ENCODE measurements at places on chromosomes 3 and 15.

- no peak for DNase-seq
Measured at GRCh38 chr3:132265028-132265427, 52.2 kb upstream of the ACP3 start.

DNA sequence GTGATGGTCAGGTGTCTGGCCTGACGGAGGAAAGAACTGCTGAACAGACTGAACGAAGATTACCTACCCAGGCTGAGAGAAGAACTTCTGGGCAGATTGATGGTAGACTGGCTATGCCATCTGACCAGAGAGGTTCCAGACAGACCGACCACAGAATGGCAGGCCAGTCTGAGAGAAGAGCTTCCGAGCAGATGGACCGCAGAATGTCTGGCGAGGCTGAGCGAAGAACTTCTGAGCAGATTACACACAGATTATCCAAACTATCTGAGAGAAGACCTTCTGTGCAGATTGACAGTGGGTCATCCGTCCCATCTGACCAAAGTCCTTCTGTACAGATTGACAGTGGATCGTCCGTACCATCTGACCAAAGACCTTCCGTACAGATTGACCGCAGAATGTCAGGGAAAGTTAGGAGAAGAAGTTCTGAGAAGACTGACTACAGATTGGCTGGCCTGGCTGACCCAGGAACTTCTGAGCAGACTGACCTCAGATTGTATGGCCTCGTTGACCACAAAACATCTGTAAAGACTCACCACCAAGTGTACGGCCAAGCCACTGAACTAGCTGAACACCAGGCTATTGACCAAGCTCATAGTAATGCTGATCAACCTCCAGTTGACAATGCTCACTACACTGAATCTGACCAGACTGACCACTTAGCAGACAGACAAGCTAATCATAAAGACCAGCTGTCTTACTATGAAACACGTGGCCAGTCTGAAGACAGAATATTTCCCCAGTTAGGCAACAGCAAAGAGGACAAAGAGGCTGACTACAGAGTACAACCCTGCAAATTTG, 812 bp downstream of the TEX55 start:
- no peak for DNase-seq

DNA sequence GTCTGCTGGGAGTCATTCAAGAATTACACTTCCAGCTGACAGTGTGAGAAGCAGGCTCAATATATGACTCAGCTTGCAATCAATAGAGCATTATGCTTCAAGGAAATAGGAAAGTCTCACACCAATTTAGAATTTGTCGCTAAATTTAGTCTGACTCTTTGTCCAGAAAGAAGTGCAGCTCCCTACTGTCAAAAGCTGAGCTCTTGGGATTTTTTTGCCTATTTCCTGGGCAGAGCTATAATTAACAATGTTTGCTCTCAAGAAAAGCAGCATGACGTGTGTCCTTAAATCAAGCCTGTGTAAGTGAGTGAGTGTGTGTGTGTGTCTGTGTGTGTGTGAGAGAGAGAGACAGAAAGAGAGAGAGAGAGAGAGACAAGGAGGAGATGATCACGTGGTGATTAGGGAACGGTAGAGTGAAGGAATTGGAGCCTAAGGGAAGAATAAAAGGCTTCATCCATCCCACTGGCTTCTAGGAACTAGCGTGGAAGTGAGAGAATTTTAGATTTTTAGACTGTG, 16.4 kb upstream of the SLC35G2 start:
- no peak for DNase-seq

DNA sequence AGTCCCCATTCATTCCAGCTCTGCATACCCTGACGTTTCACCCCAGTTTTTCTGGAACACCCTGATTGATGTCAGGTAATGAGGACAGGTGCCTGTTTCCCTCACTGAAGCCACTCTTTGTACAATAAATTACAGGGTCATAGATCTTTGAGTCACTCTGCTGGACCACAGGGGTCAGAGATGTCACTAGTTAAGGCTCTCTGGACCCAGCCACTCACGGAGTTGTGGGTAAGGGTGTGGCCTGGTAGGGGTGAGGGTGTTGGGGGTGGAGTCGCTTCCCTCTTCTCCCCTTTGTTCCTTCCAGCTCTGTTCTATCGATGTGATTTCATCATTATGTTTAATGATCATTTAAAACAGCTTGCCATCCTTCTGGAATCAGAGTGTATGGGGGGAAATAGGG, 512 bp downstream of the IQCF5 start:
- no peak for DNase-seq

DNA sequence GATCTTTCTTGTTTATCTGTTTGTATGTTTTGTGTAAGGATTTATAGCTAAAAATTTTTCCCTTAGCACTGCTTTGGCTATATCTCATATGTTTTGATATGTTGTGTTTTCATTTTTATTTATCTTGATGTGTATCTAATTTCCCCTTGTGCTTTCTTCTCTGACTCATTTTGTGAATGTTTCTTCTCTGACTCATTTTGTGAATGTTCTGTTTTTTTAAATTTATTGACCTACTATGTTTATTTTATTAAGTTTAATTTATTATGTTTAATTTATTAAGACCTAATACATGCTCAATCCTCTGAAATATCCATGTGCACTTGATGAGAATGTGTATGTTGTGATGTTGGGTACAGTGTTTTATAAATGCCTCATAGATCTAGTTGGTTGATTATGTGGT, 793.5 kb upstream of the CADM2 start:
- DNase-seq, result no peak

DNA sequence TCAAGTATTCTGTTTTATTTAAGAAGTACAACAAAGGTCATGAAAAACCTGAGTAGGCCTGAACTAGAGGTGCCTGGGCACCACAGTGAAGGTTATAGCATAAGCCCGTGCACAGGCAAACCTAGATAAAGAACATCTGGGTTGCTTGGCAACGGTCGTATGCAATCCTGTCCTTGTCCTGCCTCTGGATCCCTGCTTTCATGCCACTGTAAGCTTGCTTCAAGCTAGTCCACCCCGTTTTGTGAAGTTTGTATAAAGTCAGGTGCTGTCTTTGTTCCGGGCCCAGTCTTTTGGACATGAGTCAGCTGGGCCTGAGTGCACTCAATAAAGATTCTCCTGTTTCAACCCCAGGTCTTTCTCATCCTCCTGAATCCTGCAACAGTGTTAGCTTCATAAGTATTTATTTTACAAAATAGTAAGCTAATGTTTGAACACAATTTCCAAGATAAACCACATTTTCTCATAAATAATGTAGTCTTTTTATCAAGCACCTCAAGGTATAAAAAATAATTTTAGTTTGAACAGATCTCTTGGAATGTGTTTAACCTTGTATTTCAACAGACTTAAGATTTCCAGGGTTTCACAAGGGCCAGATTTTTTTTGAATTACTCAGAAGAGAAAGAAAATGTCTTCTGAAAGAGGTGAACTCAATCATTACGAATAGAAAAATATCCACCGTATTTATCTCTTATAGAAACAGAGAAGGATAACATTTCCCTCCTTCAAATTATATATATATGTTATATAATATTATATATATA, 14.3 kb upstream of the SLC9C1 start:
- DNase-seq, result no peak

GRCh38 chr15:83626171-83626802, 27.6 kb upstream of the ADAMTSL3 start:
- no peak for DNase-seq

GRCh38 chr15:63544258-63545026, 40.0 kb downstream of the USP3 start:
- no peak for DNase-seq

GRCh38 chr15:80997692-80998091, 3.0 kb upstream of the TLNRD1 start:
- DNase-seq, result no peak

DNA sequence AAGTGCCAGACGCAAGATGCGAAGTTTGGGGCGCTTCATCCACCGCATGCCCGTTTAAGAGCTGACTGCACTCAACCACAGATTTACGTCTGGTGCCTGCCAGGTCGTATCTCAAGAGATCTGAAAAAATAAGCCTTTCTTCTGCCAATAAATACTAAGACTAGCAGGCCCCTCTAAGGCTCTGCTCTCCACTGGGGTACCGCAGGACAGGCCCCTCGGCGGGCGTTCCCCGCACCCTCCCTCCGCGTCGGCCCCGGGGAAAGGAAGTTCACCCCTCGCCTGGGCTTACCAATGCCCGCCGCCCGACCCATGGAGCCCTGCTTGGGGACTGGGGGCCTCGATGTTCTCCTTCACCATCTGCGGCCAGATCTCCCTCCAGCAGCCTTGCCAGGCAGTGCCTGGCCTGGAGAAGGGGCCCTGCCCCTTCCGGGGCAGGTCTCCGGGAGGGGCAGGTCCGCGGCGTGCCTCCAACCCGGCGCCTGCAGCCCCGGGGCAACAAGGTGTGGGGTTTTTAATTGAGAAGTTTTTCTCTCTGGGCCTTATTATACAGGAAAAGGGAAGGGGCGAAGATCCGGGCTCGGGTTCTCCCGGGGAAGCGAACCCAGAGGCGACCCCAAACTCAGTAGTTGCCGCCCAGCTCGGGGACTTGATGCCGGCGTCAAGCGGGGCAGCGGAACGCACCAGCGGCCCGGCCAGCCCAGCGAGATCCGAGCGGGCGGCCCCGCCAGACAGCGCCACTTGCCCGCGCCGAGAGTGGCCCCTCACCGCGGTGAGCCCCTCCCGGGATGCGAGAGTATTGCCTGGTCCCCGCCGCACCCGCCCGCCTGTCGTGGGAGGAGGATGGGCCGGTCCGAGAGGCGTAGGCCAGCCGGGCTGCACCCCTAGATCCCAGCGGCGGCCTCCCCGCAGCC, 735 bp downstream of the GOLGA8B start:
- DNase-seq, result peak; percentile 24

DNA sequence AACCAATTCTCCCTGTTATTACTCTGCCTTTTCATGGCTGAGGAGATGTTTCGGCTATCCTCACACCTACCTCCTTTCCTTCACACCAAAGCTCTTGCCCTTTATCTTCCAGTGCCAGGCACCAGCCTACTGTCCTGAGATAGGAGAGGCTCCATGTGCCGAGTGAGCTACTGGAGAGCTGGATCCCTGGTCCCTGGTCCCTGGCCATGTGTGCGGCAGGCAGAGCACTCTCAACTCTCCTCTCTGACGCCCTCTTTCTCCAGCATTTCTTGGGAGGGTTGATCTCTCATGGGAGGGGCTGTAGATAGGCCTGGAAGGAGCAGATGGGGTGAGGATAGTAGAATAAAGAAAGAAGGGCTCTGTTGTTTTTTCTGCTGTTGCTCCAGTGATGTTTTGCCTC, 277.1 kb upstream of the UMPS start:
- no peak for DNase-seq

DNA sequence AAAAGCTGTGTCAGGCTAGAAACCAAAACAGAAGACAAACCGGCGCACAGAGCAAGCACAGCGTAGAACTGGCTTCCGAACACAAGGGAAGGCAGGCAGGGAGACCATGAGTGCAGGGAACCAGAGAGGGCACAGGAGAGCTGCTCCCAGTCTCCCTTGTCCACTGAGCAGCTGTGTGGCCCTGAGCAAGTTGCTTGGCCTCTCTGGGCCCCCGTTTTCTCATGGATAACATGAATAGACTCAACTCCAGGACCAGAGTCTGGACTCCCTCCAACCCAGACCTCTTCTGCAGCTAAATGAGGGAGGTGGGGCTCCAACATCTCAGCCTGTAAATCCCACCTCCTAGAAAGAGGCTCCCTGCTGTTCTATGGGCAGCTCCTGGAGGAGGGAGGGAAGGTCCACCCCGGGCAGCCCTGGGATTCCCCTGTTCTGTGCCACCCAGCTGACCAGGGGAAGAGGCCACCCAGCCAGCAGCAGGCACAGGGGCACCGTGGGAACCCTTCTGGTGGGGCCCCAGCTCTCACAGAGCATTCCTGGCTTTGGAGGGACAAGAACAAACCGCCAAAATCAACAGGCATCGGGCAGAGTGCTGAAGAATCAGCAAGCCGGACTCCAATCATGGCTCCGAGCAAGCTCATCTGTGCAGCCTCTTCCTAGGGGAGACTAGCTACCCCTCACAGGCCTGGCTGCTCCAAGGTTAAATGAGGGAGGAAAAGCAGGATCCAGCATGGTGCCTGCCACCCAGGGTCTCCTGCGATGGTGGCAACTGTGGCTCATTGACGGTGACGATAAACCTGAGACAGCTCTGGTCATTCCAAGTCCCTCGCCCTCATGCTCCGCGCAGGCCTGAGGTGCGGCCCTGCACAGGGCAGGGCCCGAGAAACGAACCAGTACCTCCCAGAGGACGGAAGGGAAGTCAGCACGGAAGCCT, 15.1 kb downstream of the XXYLT1 start:
- DNase-seq, result no peak

- DNase-seq, result no peak
Measured at GRCh38 chr3:114035896-114036295, 20.4 kb downstream of the CCDC191 start.

DNA sequence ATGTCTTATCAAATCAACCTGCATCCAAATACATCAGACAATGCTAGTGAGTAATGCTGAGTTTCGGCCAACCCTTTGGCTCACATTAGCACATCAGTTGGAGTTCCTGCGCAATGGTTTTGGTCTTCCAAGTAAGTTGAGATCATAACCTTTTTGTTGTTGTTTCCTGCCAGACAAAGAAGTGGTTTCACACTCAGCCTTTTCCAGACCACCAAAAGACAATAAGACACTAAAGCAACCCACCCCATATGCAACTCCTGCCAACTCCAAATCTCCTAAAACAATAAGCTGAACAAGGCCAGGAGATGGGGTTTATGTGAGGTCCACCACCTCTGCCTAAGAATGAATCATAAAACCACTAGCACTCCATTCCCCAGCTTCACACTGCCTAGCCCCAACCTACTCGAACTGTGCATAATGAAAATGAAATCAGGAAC, 177.0 kb downstream of the ERC2 start:
- no peak for DNase-seq

DNA sequence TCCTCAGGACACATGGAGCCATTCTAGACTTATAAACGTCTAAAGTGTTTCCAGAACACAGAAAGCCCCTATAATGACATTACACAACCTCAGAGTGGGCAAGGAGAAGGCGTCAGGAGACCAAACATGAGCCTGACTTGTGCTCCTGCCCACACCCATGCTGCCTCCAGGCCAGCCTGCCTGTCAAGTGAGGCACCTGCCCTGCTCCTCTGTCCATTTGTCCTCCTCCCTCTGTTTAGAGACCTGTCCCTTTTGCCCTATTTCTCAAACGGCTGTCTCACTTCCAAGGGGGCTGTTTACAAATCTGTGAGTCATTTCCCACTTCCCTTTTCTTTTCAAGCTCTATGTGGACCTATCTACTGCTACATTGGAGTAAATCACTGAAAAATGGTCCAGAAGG, 21.0 kb downstream of the ZDHHC3 start:
- no peak for DNase-seq

GRCh38 chr3:24457719-24458118, 36.9 kb downstream of the THRB start:
- DNase-seq, result no peak

DNA sequence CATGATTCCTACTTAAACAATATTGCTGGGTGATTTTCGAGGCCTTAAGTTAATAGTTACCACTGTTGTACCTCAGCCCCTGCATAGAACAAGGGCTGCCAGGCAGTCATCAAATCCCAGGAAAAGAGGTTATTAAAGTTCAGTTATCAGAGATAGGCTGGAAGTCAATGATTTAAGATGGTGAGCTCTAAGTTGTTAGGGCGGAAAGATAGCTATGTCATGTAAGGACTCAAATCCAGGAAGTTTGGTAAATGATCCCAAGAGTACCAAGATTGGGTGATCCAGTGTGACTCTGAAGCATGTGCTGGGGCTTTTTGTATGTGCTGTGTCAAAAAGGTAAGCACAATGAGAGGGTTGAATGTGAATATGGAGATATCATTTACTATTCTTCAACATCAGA, 287.9 kb downstream of the NLGN1 start:
- DNase-seq, result no peak

GRCh38 chr3:45704301-45704943, 15.2 kb downstream of the SACM1L start:
- no peak for DNase-seq
